ENCODE measurements at places on chromosomes 7 and 10.

DNA sequence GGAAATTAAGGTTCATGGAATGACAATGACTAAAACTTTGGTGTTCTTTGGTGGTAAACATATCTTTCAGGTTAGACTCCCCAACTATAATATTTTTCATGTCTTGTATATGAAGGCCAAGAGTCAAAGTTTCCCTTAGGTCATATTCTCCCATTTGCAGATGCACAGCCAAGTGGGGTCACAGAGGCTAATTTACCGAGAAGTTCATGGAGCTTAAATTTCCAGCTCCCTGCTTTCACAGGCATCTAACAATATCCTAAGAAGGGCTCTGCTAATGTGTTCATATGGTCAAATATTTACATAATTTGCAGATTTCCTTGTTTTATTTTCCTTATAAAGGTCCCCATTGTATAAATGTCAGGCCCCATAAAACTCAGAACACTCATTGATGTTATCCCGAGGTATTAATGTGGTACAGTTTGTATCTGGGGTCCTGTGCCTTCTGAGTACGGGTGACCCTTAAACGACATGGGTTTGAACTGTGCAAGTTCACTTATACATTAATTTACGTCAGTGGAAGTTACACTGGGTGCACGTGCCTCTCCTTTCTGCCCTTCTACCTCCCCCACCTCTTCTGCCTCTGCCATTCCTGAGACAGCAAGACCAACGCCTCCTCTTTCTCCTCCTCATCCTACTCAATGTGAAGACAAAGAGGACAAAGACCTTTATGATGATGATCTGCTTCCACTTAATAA lies 185.9 kb upstream of the HPS1 start:
- ATAC-seq = no peak

DNA sequence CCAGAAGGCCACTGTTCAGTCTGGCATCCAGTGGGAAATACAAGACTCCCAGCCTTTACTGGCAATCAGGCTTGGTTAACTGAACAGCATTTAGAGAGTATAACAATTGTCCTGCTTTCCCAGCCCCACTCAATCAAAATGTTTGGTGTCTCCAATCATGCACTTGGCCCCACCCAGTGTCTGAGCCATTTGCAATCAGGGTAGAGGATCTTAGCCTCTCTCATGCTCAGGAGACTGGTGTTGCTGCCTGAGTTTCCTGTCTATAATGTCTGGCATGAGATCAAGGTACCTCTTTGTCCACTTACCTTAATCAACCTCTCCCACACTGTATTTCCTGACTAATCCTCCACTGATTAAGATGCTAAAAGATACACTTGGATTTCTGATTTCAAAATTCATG lies 290.2 kb upstream of the GHITM start:
- no peak for ATAC-seq

GRCh38 chr7:95267754-95268153 lies 56.6 kb downstream of the PON1 start:
- no peak for ATAC-seq

DNA sequence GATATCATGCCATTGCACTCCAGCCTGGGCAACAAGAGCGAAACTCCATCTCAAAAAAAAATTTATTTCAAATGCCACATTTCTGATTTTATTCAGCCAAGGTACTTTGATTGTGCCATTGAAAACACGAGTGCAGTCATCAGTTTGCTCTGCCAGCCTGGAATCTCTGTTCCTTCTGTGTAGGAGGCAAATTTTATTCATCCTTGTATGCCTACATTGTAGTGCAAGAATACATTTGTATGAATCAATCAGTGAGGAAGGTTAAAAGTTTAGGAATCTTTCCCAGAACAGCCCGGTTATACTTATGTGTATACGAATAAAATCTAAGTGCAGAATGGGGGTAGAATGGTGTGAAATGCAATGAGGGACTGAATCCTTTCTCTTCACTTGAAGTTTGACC lies 886 bp upstream of the TET1 start:
- no peak for ATAC-seq

DNA sequence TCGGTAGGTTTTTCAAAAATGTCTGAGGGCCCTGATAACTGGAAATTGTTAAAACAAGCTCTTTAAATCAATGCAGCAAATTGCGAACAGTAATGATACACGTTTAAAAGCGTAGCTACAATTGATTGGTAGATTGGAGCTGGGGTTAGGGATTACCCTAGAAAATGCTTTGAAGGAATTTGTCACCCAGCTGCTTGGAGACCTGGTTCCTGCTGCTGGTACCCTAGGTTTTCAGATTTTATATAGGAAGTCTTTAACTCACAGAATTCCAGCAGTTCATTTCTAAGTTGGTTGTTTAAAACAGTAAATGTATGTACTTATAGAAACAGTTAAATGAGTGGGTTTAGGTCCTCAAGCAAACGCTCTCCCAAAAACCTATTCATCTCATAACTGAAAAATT lies 1.5 kb downstream of the HECTD2 start:
- ATAC-seq = no peak

DNA sequence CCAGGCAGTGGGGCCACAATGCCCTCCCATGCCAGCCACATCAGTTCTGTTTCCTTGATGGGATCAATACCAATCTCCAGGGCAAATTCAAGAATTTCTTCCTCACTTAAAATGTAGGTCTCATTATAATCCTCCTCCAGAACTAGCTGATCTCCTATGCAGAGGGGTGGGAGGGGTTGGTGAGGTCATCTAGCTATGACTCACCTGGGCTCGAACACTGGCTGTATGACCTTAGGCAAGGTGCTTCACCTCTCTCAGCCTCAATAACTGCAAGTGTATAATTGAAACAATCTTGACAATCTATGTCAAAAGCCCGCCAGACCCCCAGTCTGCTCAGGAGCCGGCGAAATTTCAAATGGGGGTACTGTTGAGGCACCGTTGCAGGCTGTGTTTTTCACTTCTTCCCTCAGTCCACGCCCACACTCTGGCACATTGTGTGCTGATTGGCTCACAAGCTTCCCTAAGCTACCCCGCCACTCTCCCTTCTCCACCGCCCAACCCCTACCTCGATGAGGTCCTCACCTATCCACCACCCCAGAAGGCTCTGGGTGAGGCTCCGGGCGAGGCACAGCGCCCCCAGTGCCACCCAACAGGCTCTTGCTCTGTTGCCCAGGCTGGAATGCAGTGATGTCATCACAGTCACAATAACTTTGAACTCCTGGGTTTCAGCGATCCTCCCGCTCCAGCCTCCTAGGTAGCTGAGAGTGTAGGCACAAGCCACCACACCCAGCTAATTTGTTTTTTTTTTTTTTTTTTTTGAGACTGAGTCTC lies 70.5 kb downstream of the ZNF22 start:
- peak; percentile 86 for ATAC-seq

DNA sequence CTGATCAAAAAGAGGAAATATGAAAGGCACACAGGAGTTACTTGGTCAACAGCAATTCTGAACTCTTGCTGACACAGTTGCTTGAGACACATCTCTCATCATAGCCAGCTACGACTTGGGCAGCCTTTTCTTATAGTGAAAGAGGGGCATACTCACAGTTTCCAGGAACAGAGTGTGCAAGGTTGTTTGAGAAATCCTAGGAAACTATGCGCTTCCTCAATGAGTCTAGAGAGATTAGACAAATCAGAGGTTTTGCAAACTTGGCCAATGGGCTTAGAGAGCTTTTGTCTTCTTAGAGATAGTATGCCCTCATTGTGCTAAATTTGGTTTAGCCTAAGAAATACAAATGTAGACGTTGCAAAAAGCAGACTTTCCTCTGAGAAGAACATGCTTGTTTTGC lies 370.4 kb downstream of the HGF start:
- no peak for ATAC-seq

- no peak for ATAC-seq
These were observed 13.5 kb upstream of the ENTPD1 start for GRCh38 chr10:95742485-95742884.

- no peak for ATAC-seq
These were observed 3.9 kb downstream of the TECPR1 start for GRCh38 chr7:98248156-98248555.

GRCh38 chr10:102770108-102770482 lies 26.3 kb downstream of the WBP1L start:
- ATAC-seq = no peak

DNA sequence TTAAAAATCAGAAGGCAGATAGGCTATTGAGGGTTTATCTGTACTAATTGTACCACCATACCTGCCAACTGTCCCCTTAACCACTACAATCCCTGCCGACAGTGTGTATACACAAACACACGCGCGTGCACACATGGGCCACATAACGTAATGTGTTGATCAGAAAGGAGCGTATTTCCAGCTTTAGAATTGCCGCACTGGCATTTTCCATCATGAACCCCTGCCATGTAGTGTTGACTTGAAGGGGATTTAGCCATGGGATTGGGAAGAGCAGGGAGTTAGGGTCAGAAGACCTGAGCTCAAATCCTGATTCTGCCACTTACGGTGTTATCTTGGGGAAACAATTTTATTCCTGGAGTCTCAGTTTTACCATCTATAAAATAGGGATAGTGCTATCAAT lies 158.9 kb downstream of the TCF7L2 start:
- ATAC-seq = no peak

- no peak for ATAC-seq
These were observed 147.0 kb upstream of the CELF2 start for GRCh38 chr10:10870523-10871241.

DNA sequence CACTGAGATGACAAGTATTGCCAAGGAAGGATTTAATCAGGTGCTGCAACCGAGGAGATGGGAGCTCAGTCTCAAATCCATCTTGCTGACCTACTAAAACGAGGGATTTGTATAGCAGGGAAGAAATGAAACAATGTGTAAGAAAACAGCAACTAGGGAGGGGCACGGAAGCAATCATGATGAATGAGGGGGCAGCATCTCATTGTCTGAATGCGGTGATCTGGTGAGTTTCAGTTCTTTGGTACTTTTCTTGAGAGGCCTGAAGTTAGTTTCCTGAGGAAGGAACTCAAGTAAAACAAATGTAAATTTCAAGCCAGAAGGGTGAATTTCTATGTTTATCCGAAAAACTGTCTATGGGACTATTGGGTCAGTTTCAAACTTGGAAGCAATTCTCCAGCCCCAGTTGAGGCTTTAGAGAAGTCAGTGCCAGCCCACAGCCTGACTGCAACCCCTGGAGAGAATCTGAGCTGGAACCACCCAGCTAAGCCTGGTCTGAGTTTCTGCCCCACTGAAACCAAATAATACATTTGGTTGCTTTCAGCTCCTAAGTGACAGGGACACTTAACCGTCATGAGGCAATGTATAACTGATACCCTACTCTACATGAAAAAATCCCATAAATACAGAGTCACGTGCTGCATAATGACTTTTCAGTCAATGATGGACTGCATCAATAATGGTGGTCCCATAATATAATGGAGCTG lies 45.8 kb upstream of the TNS3 start:
- no peak for ATAC-seq

DNA sequence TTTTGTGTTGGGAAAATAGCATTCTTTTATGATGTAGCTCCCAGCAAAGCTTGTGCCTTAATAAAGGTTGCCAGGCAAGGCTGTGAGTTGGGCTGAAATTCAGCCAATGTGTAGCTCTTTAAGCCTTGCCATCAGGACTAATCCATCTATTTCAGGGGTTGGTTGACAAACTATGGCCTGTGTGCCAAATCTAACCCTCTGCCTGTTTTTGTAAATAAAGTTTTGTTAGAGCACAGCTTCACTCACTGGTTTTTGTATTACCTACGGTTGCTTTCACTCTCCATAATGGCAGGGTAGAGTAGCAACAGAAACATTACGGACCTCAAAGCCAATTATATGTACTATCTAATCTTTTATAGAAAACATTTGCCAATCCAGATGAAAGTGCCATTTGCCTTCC lies 638.1 kb upstream of the POT1 start:
- ATAC-seq = no peak

DNA sequence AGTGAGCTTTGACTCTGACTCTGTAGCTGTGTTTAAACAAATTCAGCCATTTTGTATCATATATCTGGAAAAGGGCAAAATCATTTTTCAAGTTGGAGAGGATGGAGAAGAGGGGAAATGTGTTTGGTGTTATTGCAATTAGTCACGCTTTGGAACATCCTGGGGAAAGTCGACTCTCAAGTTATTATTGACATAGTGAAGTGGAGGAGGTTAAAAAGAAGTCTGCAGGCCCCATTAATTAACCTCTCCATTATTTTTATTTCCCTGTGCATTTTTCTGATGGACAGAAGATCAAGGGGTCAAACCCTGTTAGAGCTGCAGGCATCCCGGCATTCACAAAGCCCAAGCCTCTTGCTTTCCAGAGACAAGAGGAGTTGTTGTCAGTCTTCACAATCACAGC lies 132.6 kb downstream of the TEX36 start:
- no peak for ATAC-seq

GRCh38 chr7:25240340-25240739 lies 12.1 kb upstream of the NPVF start:
- no peak for ATAC-seq

DNA sequence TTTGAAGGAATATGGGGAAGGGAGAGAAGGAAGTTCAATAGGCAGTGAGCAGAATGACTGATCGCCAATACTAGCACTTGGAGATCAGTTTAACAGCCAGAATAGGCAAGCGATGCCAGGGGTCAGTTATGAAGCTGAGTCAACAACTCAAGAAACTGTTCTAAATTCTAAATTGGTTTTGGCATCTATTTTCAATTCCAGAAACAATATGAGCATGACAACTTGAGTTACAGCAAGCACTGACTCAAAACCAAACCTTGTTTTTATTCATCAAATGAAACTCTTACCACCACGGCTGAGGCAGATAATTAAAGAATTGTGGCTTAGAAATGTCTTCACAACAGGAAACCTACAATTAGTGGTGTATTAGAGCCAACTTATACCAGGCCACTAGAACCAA lies 180.5 kb upstream of the ASAH2 start:
- ATAC-seq = no peak

- no peak for ATAC-seq
These were observed 190.8 kb downstream of the TRIL start for GRCh38 chr7:28767356-28767755.

- ATAC-seq = no peak
These were observed 74.5 kb downstream of the PRPF18 start for GRCh38 chr10:13661256-13661655.

DNA sequence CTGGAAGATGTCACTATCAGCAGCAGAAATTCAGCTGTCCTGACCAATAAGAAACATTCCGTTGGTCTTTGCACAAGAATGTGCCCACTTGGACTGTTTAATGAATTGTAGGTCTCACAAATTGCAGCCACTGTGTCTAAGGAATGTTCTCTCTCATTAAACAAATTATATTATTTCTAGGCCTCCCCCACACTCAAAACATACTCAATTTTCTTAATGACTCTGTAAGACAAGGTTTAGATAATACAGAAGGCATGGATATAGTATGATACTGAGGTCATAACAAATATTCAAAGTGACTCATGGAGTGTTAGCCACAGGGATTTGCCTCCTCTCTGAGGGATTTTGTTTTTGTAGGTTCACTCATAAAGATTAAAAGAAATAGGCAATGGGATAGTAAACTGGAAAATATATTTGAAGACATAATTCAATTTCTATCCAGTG lies 197.5 kb downstream of the PTN start:
- ATAC-seq = no peak

GRCh38 chr7:37198906-37199485 lies 249.7 kb downstream of the ELMO1 start:
- peak; percentile 74 for ATAC-seq

DNA sequence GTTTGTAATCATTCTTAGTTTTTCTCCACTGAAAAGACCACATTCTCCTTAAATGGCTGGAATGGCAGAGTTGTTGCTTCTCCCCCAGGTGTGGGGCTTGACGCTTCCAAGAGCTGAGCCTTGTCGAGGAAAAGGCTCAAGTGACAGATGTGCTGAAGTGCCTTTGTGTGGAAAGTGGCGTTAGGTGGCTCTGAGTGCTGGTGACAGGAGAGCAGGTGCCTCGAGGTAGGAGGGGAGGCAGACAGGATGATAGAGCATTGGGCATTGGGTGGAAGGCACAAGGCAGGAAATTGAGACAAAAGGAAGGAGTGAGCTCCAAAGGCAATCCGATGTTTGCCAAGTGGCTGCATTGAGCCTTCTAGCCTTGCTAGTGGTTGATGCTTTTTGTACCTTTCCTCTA lies 6.7 kb downstream of the KIAA1217 start:
- ATAC-seq = peak; percentile 20
